ENCODE measurements at places on chromosomes 6 and 20. TPM values are rescaled to one million over a fixed set of nuclear protein-coding genes. Genes with fewer than 3 reads are reported as not detected.

CRISP2 gene
- not detected for total RNA-seq

GRCh38 chr6:151310852-151311767 lies 71.3 kb downstream of the AKAP12 start:
- ATAC-seq = no peak

ISM1 gene
- 8.1 TPM for total RNA-seq

GRCh38 chr20:1943275-1944002 lies 48.2 kb downstream of the SIRPA start:
- peak; percentile 83 for ATAC-seq

SAMD10 gene
- total RNA-seq = 0.77 TPM

DNA sequence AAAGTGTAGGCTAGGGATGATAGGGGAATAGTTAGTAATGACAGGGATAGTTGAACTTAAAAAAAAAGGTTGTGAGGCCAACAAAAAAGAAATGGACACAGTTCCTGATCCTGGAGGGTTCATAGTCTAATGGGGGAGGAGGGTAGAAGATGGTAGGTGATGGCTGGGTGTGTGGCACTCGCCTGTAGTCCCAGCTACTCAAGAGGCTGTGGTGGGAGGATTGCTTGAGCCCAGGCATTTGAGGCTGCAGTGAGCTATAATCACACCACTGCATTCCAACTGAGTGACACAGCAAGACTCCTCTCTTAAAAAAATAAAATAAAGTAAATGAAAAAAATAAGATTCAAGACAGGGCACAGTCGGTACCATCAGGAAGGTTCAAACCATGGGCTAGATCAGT lies 2.4 kb upstream of the MICB start:
- ATAC-seq = no peak

DNA sequence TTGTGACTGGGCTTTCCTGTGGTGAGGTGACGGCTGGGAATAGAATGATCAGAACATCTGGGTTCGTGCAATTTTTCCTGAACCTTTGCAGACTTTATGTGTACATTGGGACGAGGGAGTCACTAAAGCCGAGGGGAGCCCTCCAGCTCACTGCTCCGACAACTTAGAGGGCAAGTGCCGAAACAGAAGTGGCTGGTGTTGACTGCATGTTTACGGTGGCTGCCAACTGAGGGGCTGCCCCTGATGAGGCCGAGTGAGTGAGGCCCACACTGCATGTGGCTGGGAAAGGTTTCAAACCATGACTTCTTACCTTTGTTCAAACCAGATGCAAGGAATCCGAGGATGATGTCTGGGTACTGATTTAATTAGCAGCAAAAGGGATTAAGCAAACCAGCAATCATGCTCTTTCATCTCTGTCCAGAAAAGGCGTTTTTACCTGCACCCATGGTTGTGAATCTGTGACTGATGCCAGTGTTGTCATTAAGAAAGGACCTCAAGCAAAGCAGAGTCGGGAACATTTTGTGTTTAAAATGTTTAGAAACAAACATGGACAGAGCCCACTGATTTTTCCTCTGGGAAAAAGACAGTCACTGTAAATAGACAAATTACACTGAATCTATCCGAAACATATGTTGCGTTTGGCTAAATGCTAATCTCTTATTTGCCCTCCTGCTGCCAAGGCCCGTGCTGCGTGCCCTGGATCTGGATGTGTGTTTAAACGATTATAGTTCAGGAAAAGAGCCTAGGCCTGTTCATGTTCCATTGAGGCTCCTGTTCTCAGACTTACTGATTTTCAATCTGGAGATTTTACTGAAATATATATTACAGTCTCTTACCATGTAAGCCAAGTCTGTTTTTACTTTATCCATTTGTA lies 105.1 kb downstream of the UST start:
- no peak for ATAC-seq

GPX5 gene
- not detected for total RNA-seq

- no peak for ATAC-seq
These were observed 44.2 kb upstream of the ARFGEF2 start for GRCh38 chr20:48877304-48877703.

DNA sequence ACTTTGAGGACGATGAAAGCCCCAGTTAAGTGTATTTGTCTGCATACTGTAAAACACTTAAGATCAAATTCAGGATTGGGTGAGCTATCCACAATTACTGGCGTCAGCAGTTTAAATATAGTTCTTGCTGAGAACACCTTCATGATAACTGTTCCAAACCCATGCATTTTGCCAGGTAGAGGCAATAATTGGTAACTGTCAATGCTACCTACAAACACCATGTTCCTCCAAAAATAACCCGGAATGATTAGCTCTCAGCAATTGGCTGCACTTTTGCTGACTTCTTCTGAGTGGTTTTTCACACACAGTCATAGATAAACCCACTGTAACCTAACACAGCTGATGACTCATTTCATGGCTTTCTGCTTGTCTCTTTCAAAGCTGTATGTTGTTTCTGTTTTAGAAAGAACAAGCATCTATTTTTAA lies 1358.6 kb upstream of the GJE1 start:
- ATAC-seq = no peak

- ATAC-seq = no peak
These were observed 53.0 kb upstream of the MLIP start for GRCh38 chr6:54058236-54058635.

CST4 gene
- total RNA-seq = not detected

DDO gene
- 3.6 TPM for total RNA-seq

GRCh38 chr6:22026164-22026678 lies 270.6 kb downstream of the PRL start:
- ATAC-seq = no peak

DNA sequence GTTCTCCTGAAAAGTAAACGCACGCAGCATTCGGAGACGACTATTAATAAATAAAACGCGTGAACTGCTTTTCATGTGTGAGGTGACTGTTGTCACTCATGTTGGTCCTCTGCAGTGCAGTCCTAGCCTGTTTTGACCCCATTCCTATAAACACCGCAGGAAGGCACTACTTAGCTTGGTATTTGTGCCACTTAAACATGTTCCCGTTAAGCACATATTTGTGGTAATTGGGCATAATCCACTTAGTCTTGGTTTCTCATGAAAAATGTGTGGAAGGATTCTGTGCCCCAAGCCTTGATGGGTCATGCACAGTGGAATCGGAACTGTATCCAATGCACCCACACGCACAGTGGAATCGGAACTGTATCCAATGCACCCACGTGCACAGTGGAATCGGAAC lies 313.9 kb downstream of the THBS2 start:
- ATAC-seq = no peak

DNA sequence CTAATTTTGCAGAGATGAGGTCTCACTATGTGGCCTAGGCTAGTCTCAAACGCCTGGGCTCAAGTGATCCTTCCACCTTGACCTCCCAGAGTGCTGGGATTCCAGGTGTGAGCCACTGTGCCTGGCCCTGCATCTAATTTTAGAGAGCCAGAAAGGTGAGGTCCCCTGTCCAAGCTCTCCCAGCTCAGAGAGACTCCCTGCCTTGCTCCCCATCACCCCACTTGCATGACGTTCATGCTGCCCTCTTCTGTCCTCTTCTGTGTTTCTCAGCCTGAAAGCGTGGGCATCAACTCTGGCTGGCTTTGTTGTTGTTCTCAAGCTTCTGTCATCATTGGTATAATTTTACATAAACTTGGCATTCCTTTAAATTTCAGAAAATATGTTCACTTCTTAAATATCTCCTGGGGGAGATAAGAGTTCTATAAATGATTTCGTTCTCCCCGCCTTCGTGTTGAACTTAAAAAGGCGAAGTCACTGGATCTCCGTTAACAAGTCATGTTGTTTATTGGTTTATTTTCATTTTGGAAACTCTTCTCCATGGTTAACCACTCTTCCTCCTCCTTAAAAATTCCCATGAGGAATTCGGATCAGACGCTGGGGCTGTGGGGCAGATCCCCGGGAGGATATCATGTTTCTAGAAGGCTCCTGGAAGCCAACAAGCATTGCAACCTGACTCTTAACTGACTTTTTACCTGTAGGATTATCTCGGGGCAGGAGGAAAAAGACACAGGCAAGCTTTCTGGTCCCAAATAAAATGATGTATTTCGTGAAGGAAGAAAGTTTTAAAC lies 13.2 kb upstream of the PARD6B start:
- ATAC-seq = no peak

DNA sequence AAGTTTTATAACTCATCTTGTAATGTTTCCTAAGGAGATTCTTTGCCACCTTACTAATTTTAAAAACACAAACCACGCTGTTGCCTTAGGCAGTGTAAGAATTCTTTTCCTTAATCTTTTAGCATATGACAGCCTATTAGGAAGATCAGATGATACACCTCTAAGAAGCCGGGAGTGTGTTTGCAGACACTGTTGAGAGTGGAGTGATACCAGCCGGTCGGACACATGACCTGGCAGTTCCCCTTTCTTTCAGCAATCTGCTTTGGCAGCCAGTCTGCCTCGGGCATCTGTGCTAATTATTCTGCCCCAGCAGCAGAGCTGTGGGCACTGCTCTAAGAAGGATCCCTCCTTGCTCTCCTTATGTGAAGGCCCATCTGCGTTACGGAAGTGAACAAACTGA lies 50.9 kb downstream of the PLCB4 start:
- ATAC-seq = peak; percentile 72

ITPA gene
- total RNA-seq = 25.9 TPM

PRRT1 gene
- 3.0 TPM for total RNA-seq

PRPH2 gene
- total RNA-seq = 2.1 TPM

LY6G6F gene
- not detected for total RNA-seq
